Stimulated activated CD4-positive, alpha-beta T cell treated with anti-CD3 and anti-CD28 coated beads, Interleukin-12 subunit alpha, Interleukin-12 subunit beta, amount 100 ng/mL, for 24 hours (primary cell): ENCODE measurements at places on chromosomes 6 and 20.

DNA sequence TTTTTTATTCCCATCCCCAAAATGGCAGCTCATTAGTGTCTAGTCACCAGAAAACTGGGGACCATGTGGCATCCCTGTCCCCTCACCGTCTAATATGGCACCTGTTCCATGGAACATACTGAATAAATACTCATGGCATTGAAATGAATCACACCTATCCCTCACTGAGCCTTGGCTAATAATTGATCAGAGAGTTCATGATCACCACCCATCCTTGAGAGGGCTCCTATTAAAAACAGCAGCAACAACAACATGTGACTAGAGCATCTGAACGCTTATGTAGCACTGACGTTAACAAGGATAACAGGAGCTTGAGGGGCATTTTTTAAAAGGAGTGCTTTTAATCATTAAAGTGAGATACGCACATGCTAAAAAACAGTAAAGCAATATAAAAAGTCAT is 1111.6 kb upstream of the FLRT3 start:
- no peak for DNase-seq

DNA sequence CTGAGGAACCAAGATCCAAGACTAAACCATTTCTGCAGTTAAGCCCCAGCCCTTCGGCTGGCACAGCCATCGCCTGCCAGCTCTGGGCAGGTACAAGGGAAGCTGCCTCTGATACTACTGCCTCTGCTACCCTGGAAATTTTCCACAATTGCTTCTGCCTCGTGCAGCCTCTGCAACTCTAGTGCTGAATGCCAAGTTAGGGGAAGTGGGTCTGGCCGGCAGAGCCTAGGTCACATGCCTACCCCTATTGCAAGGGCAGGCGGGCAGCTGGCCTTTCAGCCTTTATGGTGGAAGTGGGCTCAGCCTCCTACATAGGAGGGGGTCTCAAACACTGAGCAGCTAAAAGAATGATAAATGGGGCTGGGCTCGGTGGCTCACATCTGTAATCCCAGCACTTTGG is 44.5 kb upstream of the TULP1 start:
- no peak for DNase-seq

- DNase-seq, result no peak
Measured at GRCh38 chr6:79070206-79070825, 7.7 kb downstream of the PHIP start.

DNA sequence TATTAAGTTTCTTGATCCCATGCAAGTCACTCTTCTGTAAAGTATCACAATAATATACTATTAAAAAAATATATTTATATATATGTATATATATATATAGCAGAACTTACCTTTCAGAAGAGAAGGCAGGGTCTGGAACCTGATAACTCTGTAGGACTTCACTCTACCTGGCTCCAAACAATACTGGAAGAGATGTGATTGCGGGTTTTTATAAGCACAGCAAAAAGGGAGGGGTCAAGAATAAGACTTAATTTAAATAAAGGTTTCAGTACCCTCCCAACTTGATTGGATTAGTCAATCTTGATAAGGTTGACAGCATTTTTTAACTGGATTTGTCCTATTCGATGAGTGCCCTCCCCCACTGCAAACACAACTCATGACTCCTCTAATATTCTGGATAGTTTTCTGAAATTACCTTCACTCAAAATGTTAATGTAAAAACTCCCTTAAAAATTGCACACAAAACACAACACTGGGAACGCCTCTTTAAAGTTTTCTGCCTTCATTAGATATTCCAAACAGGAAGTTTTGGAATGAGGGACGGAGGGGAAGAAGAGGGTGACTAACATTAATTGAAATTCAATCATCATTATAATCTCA is 4.0 kb upstream of the ZNF217 start:
- DNase-seq, result no peak

DNA sequence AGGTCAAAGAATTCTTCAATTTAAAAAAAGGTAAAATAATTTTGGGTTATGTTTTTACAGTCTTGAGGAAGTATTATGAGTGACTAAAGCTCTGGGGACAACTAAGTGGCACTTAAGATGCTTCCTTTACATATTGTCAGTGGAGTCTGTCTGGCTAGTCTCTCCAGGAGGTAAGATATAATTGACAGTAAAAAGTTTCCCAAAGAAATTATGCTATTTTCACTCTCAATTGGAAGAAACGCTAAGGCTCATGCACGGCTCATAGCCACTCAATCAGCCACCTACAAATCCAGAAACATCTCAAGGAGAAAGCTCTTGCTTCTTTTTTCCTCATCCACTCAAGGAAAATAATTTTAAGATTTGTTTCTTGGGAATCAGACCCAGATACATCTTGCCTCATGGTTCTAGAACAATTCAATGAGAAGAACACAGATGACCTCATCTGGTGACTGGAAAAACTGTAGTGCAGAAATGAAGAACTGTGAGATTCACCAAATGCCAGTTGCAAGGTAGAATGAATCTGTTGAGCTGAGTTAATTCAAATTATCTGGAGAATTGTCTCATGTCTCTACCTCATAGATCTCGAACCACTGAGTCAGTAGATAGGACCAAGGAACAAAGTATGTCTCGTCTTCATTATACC is 252.9 kb downstream of the TPBG start:
- DNase-seq, result no peak

- DNase-seq, result no peak
Measured at GRCh38 chr6:29941016-29941415, 1.3 kb upstream of the HLA-A start.

DNA sequence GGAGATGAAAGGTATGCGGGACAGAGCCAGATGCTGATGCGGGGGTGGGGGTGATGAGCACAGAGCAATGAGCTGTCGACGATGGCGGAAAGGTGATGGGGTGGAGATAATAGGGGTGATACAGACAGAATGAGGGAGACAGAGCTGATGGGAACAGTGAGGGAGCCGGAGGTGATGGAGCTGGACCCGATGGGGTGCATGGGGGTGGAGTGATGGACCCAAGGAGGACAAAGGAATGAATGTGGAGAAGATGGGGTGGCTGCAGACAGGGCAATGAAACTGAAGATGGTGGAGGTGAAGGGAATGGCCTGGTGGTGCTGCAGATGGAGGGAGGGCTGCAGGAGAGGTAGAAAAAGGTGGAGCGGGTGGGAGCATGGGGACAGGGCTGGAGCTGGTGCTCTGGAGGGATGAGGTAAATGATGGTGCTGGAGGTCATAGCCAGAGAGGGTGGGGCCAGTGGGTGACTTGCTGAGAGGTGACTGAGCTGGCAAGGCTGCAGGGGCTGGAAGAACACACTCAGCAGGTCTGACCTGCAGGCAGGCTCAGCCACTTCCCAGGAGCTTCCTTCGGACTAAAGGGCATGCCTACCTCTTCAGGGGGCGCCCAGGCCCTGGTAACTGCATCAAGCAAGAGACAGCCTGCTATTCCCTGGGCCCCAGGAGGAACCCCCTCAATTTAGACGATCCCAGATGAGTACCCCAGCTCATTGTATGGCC is 6.0 kb upstream of the FOXS1 start:
- no peak for DNase-seq

DNA sequence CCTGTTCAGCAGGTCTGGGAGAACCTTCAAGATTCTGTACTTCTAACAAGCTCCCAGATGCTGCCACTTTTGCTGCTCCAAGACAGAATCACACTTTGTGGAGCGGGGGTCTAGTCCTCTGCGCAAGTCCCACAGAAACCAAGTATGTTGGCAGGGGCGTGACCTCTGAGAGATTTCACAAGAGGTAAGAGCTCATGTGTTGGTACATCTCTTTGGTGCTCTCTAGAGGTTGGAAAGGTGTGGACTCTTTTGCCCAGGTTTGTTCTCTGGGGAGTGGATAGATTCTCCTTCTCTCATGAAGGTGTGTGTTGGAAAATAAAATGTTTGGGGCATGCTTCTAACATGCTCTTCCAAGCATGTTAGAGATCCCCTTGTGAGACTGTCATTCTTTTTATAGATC is 340.9 kb upstream of the IRAK1BP1 start:
- no peak for DNase-seq

DNA sequence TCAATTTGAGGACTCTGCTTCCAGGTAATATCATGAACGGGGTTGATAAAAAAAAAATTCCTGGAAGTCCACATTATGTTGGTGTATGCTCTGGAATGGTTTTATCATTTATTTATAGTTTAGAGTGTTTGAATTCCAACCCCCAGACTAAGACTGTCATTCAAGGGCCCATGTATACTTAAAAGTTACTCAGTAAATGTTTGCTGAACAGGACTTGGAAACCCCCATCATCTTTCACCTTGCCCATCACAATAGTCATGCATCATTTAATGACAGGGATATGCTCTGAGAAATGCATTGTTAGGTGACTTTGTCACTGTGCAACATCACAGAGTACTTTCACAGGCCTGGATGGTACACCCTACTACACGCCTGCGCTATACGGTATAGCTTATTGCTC is 104.8 kb downstream of the ATXN1 start:
- no peak for DNase-seq

DNA sequence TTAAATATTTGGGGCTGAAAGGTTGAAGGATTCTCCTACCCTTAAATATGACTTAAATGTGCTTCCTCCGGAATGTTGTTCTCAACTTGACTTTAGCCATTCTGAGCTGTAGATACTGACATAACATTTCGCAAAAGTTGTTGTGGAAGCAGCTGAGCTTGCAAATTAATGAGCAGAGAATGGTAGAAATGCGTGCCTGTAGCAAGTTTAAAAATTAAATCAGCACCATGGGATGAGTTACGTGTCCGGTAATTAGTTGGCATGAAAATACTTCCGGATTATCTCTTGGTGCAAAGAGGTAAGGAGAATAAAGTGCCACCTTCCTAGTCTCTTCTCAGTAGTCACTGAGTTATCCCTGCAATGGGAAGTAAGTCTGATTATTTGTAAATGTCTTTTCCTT is 23.6 kb upstream of the PBOV1 start:
- DNase-seq, result no peak

DNA sequence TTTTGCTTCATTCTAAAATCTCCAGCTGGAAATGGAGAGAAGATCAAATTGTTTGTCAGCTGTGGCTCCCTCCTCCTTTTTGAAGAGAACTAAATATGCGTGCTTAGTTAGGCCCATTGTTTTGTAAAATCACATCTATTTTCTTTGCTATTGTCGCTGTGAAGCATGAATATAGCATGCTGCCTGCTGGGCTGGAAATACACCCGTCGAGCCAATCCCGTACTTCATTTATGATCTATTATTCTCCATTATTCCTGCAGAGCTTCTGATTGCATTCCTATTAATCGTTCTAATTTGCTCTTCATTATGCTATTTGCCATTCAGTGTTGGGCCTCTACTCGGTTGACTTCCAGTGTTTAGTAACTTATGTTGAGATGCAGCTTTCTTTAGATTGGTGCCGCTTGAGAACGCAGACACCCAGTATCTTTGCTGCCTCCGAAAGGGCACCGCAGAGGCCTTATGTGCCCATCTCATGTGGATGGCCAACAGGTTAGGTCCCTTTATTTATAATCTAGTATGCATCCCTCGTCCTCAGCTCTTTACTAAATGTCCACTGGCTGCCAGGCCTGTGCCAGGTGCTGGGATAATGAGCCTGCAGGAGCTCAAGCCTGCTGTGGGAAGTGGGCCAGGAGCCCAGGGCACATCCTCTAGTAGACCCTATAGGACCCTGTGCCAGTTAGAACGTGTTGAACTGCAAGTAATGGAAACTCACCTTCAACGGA is 45.6 kb downstream of the FAM50B start:
- DNase-seq, result no peak

- DNase-seq, result no peak
Measured at GRCh38 chr20:31903627-31904386, 33.4 kb downstream of the TTLL9 start.

GRCh38 chr6:108578166-108578565 is 17.4 kb downstream of the FOXO3 start:
- DNase-seq, result no peak

- no peak for DNase-seq
Measured at GRCh38 chr6:30864325-30864724, 20.0 kb upstream of the DDR1 start.

DNA sequence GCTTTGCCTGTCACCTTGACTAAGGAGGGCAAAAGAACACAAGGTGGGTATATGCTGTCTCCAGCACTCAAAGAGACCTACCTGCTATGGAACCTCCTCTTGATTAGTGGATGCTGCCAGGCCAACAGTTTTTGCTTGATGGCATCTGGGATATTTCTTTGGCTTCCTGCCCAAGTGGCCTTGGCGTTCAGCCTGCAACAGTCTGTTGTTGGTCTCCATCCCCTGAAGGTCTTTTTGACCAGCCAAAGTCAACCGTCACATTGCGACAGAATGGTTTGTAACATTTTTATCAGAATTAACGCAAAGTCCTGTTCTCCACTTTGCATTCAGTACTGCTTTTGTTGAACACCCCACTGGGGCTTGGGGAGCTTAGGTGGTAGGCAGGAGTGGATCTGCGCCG is 37.1 kb downstream of the SERPINB1 start:
- no peak for DNase-seq
